ENCODE measurements at places on chromosomes 3 and 15.

- DNase-seq, result no peak
These were observed 65.1 kb upstream of the LCTL start for GRCh38 chr15:66630801-66631351.

DNA sequence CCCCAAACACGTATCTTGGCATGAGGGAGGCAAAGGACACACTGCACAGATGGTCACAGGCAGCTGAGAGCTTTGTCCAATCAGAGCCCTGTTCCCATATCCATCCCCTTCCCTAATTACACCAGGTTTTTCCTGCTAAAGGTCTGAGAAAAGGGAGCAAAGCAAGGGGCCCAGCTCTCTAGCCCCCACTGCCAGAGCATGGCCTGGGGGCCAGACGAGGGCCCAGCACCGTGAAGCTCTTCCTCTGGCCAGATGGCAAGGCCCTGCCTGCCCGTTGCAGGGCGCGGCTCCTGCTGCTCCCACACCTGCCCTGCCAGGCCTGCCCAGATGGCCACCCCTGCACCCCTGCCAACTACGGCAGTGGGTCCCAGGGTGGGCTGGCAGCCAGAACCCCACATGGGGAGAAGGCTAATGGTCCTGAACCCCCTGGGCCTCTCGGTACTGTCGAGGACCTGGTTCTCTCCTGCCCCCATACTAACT is 3.2 kb downstream of the SHF start:
- no peak for DNase-seq

GRCh38 chr3:62368705-62369475 is 4.5 kb downstream of the FEZF2 start:
- DNase-seq, result no peak

- DNase-seq, result no peak
These were observed 16.1 kb downstream of the SPTBN5 start for GRCh38 chr15:41877631-41878354.

DNA sequence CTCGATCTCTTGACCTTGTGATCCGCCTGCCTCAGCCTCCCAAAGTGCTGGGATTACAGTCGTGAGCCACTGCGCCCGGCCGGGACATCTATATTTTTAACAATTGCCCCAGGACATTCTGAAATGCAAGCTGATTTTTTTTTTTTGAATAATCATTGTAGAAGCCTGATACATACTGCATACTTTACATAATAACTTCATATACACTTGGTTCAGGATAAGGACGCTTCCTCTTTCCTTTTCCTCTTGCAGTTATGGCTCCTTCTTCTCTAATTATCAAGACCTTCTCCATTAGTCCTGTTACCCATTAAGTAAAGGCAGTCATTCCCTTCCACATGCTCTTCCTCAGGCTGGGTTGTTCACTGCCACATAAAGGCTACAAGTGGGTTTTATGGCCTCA is 58.3 kb downstream of the SLCO3A1 start:
- no peak for DNase-seq
